Thymus (tissue), 14 donors: ENCODE measurements at places on chromosomes 7 and 10. TPM values are rescaled to one million over a fixed set of nuclear protein-coding genes. Genes with fewer than 3 reads are reported as not detected.

LBX1 gene
- polyA plus RNA-seq, result 0.11 TPM

PNPLA8 gene
- 28.2 TPM for polyA plus RNA-seq

NUTM2E gene
- 2.5 TPM for polyA plus RNA-seq

EGR2 gene
- 12.1 TPM for polyA plus RNA-seq

SP8 gene
- polyA plus RNA-seq, result 0.05 TPM

CLCN1 gene
- 0.57 TPM for polyA plus RNA-seq

CCDC186 gene
- polyA plus RNA-seq, result 11.2 TPM
